ENCODE measurements at places on chromosomes 12 and 14.
A peak's percentile ranks its signal among the peaks of the same experiment; 100 is the strongest.

- DNase-seq = no peak
These were observed 8.5 kb downstream of the IRAK3 start for GRCh38 chr12:66197495-66197921.

DNA sequence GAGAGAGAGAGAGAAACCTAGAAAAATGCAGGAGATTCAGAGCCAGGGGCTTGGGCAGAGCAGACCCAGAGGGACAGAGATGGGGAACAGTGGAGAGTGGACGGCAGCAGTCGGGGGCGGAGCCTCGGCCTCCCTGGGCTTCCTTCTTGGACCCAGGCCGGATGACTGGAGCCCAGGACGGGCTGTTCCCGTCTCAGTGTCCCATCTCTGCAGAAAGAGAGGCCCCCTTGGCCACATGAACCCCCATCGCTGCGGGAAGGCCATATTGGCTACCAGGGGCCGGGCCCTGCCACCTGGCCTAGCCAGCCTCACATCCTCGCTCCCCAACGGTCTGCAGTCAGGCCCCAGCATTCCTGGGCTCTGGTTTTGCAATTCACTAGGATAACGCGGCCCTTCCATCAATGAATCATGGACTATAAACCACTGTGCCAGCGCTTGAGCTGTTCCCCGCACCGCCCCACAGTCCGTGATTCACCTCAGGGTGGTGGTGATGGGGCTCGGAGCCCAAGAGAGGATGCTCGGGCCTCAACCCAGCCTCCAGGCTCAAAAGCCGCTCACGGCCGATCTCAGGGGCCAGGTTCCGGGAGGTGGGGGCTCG is 116.5 kb downstream of the RFLNA start:
- no peak for DNase-seq

- no peak for DNase-seq
These were observed 77.7 kb downstream of the FLRT2 start for GRCh38 chr14:85607651-85608081.

GRCh38 chr12:132166801-132167591 is 22.7 kb downstream of the NOC4L start:
- no peak for DNase-seq

DNA sequence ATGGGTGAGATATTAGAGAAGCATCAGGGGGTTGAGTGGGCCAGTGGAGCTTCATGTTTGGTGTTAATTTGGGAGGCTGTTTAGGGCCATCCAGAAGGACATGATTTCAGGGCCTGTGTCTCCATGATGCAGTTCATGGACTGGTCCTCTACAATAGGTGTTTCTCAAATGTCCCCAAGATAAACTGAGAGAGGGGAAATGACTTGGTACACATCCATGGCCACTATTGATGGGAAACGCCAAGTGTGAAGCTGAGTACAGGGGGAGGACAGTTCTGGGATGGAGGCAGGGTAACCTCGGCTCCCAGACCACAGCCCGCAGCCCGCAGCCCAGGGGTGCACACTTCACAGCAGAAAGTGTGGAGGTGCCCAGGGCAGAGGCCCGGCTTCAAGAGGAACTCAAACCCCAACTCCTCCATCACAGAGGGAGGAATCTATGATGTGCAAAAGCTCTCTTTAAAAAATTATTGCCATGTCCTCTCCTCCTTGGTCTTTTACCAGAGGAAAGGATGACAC is 33.3 kb downstream of the CACNA2D4 start:
- no peak for DNase-seq

DNA sequence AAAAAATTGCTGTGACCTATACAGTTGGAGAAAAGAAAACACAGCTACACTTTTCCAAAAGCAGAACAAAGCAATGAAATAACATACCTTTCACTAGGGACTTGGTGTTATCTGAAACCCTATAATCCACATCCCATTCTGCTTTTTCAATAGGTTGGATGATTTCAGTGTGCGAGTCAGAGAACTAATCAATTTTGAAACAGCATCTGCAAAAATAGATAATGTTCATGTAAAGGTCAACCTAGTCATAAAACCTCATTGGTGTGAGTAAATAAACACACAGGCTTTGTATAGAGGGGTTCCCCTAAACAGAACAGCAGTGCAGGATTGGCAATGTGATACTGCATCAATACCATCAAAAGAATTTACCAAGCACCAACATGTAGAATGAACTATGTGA is 173.0 kb upstream of the G2E3 start:
- DNase-seq = no peak

DNA sequence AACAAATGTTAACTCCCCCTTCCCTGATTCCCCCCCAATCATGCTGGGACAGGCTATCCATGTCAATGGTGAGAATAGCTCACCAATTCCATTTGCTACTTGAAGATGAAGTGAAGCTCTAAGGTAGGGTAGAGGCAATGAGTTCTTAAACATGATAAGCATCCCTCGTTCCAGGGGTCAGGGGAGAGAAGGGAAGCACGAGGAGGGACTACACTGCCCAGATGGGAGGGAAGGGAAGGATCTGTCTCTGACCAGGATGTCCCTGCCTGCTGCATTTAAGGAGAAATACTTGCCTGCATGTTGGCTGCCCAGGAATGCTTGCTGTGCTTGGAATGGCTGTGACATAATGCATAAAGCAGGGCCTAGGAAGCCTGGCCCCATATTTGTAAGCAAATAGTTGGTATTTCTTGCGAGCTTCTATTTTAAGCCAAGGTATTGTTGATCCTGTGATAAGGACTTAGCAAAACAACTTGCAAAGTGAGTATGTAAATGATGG is 155.1 kb downstream of the CEP83 start:
- DNase-seq = no peak

DNA sequence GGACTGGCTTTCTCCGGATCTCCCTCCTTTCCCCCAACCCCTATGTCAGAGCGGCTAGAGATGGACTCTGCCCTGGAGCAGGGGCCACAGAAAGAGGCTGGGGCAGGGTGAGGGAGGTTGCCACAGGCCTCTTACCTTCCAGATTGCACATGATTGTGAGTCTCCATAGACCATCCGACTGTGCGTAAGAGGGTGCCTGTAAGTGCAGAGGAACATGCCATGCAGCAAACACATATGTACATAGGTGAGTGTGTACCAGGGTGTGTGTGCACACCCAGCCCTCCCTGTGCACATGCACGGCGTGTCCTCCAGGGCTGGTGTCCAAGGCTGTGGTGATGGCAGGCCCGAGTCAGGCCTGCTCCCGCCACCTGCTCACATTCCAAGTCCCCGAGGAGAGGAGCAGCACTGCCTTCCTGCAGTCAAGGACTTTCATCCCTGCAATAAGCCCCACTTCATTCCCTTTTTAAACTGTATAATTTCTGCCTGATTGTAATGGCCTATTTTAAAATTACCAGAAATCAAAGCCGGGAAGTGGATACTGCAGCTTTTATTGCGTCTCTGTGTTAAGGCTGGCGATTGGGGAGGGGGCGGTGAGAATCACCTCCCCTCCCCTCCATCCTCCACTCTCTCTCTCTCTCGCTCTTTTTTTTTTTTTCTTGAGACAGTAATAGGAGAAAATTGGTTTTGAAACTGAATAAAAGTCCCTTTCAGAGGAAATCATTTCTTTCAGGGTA is 28.5 kb downstream of the FAM222A start:
- no peak for DNase-seq

DNA sequence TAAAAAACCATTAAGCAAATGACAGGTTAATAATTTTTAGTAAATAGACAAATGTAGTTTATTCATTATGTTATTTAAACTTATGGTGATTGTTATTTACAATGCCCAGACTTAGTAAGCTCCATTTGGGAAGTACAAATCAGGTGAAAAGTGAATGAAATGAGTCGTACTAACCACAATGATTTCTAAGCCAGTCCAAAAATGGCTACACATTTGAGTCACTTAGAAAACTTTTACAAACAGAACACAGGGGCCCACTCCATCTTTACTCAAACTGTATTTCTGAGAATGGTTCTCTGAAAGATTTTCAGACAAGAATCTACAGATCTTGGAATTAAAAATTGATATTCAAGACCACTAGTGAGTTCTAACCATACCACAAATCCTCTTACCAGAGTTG is 653.3 kb upstream of the MIS18BP1 start:
- no peak for DNase-seq

GRCh38 chr14:87407344-87407743 is 585.6 kb downstream of the GALC start:
- DNase-seq = no peak

DNA sequence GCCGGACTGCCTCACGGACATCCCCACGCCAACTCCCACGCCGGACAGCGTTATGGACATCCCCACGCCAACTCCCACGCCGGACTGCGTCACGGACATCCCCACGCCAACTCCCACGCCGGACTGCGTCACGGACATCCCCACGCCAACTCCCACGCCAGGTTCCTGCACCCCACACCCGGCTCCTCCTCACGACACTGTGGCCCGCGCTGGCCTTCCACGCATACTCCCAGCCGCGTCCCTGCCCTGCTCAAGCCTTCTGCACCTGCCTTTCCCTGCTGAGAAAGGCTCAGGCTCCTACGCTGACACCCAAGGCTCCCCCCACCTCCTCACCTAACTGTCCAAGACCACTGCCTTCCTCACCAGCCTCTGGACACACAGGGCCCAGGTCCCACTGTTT is 9.7 kb downstream of the CACNA2D4 start:
- no peak for DNase-seq

DNA sequence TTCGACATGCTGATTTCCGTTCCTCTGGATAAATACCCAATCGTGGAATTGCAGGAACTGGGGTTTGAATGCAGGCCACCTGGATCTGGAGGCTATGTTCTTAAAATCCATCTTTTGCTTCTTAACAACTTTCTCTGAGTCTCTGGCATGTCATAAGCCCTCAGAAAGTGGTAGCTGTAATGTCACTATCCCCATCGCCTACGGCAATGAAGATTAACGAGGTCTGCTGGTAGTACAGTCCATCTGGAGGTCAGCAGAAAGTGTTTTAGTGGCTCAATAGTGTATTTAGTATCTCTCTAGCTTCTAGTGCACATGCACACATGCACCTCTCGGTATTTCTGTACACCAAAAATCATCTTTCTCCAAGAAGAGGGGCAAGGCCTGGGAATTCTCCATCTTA is 130.3 kb upstream of the NOS1 start:
- no peak for DNase-seq

GRCh38 chr14:72094844-72095582 is 162.8 kb downstream of the RGS6 start:
- DNase-seq = no peak

DNA sequence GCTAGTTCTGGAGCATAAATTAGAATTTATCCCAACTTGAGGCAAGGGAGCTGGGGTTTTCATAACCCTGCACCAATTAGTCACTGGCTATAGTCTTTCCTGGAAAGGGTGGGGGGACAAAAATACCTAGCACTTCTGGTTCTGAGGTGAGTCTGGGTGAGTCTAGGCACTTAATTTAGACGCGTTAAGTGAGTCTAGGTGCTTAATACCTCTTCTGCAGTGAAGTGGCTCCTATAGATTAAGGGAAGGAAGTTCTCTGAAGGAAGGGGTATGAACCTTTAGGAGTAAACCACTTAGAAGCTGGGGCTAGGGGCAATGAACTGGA is 251.7 kb downstream of the EFCAB11 start:
- DNase-seq = no peak

- no peak for DNase-seq
These were observed 72.7 kb downstream of the RIN3 start for GRCh38 chr14:92585981-92586937.

GRCh38 chr12:121649819-121650353 is 19.6 kb downstream of the MORN3 start:
- peak; percentile 44 for DNase-seq

- DNase-seq = peak; percentile 66
These were observed 493.6 kb downstream of the PCNX1 start for GRCh38 chr14:71400871-71401321.

DNA sequence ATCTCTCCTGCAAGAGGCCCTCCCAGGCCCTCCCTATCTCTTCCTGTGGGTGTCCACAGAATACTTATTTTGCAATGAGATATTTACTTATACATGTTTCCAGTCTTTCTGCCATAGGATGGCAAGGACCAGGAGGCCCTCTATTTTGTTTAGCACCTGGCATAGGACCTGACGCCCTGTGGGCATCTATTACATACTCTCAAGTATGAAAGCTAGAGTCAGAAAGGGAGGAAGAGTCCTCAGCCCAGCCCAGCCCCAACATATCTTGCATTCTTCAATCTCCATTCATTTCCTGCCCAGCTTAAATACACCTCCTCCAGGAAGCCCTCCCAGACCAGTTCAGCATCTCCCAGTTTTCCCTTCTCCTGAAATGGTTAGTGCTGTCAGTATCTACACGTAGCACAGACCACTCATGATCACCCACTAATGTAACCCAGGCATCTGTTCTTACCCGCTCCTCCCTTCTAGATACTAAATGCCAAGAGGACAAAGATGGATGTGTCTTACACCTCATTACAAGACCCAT is 7.4 kb downstream of the FOXN4 start:
- no peak for DNase-seq

- no peak for DNase-seq
These were observed 15.8 kb downstream of the TSPAN8 start for GRCh38 chr12:71142016-71142415.

- no peak for DNase-seq
These were observed 10.1 kb upstream of the RPS6KA5 start for GRCh38 chr14:91070572-91070971.

GRCh38 chr14:75084513-75084912 is 15.1 kb downstream of the ZC2HC1C start:
- no peak for DNase-seq

DNA sequence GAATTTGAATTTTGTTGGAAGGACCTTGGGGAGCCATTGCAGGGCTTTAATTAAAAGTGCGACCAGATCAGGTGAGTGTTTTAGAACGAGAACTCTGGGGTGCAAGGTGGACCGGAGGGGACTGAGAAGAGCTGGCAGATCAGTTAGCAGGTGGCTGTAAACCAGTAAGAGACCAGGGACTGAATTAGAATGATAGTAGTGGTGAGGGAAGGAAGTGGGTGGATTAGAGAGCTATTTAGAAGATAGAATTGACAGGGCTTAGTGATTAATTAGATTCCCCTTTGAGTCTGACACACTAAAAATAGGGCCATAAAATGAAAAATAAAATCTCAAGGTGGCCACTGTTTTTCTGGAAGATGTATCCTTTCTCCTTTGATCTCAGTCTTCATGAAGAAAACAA is 44.8 kb downstream of the PLXNC1 start:
- no peak for DNase-seq

DNA sequence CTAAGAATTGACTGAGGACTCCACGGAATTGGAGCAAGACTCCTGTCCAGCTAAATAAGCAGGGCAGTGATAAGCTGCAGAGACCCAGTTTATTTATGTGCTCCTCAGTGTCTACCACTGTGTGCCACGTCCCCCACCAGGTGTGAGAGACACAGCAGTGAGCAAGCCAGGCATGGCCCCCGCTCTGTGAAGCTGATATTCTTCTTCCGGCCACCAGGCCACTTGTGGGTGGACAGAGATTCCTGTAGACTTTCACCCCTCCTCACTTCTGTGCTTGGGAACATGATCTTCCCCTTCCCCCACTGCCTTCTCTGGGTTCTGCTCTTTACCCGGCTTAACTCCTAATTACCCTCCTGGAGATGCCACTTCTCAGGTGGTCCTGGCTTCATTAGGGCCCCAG is 21.3 kb downstream of the BRAP start:
- no peak for DNase-seq

- no peak for DNase-seq
These were observed 10.6 kb upstream of the FOXN3 start for GRCh38 chr14:89427426-89428172.

GRCh38 chr12:5874514-5874913 is 70.5 kb downstream of the ANO2 start:
- no peak for DNase-seq

All from CD4-positive, alpha-beta T cell treated with Interleukin-4 for 1 hour (primary cell).